Stimulated activated naive B cell treated with anti-CD40 and anti-IgM and Interleukin-4, amounts not matched to agents 10 μg/mL and 1 μg/mL and 100 μg/mL, for 72 hours (primary cell): ENCODE measurements at places on chromosomes 2 and 18.

- DNase-seq, result no peak
Observed at GRCh38 chr18:48007955-48008701, 77.7 kb upstream of the SMAD2 start.

GRCh38 chr2:47869859-47870595, 36.3 kb downstream of the FBXO11 start:
- no peak for DNase-seq

GRCh38 chr18:59923539-59924196, 23.9 kb downstream of the PMAIP1 start:
- peak; percentile 17 for DNase-seq

- no peak for DNase-seq
Observed at GRCh38 chr2:85245891-85246290, 81.9 kb downstream of the TGOLN2 start.

DNA sequence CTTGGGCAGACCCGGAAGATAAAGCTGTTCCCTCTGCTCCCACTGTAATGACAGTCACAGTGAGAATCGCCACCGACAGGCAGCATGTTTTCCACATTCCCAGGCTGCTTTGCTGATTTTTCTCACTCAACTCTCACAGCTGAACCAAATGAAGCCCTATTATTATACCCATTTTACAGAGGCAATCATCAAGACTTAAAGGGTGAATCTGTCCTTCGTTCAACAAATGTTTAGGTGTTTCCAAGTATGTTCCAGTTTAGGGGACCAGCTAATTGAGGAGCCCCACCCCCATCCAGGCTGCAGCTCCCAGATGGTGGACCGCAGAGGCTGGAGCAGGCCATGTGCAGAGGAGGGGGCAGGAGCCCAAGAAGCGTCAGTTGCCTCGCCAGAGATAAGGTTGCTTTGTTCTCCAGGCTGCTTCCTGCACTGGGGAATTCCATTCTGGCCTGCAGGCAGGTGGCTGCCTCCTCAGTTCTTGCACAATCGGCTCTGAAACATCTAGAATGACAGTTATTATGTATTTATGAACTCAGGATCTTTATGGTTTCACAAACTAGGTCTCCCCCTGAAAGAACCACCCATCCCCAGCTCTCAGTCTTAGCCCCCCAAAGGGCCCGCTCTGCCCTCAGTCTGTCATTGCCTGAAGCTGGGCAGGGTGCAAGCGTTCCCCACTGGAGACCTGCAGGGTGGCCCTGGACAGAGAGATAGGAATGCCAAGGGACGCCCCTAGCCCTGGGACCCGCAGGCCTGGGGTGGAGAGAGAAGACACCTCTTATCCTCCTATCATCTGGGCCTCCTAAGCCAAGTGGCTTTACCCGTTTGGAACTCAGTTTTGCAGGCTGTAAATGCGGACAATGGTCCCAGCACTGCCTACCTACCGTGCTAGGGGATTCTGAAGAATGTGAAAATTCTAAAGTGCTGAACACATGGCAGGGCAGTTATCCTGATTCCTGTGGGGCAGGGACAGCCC, 49.1 kb upstream of the MYCN start:
- DNase-seq, result no peak

GRCh38 chr18:73900106-73900835, 247.4 kb downstream of the FBXO15 start:
- DNase-seq, result no peak

- no peak for DNase-seq
Observed at GRCh38 chr2:86134709-86135108, 28.7 kb downstream of the PTCD3 start.

- peak; percentile 64 for DNase-seq
Observed at GRCh38 chr18:12308386-12309100, 502 bp downstream of the TUBB6 start.

- DNase-seq, result no peak
Observed at GRCh38 chr18:53937037-53937436, 287.4 kb downstream of the MBD2 start.

- DNase-seq, result no peak
Observed at GRCh38 chr2:187079901-187080300, 230.9 kb upstream of the ZSWIM2 start.

GRCh38 chr2:203018181-203018580, 3.5 kb downstream of the NBEAL1 start:
- no peak for DNase-seq

DNA sequence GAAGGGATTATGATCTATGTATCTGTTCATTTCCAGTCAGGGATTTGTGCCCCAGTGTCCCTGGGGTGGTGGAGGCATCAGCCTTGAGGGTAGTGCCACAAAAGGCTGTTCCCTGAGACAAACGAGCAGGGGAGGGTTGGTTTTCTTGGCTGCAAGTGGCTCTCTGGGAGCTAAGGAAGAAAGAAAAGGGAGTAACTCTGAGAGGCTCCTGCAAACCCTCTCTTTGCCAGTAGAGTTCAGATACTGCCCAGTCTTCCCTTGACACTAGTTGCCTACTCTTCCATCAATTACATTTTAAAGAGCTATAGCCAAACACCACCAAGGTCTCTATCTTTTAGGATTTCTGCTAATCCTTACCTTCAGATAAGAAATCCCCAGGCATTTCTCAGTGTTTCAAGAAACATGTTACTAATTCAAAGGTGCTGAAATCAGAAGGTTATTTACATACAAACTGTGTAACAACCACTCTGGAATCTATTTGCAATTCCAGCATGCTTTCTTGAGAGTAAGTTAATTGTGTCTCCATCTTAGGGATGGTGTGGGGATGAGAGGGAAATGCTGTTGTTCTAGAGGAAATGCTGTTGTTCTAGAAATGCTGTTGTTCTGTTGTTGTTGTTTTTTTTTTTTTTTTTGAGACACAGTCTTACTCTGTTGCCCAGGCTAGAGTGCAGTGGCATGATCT, 18.7 kb upstream of the KCTD1 start:
- DNase-seq, result no peak

DNA sequence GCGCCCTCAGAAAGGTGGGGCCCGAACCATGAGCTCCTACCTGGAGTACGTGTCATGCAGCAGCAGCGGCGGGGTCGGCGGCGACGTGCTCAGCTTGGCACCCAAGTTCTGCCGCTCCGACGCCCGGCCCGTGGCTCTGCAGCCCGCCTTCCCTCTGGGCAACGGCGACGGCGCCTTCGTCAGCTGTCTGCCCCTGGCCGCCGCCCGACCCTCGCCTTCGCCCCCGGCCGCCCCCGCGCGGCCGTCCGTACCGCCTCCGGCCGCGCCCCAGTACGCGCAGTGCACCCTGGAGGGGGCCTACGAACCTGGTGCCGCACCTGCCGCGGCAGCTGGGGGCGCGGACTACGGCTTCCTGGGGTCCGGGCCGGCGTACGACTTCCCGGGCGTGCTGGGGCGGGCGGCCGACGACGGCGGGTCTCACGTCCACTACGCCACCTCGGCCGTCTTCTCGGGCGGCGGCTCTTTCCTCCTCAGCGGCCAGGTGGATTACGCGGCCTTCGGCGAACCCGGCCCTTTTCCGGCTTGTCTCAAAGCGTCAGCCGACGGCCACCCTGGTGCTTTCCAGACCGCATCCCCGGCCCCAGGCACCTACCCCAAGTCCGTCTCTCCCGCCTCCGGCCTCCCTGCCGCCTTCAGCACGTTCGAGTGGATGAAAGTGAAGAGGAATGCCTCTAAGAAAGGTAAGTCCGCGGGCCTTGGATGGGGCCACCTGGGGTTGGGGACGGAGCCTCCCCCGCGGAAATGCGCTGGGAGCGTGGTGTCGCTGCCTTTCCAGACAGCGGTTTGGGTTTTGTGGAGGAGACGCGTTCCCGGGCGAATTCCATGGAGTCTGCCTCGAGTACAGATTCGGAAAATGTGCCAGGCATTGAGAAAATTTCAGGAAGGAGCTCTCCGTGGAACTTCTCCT, 559 bp downstream of the HOXD1 start:
- no peak for DNase-seq

- DNase-seq, result no peak
Observed at GRCh38 chr2:216372761-216373291, 543 bp upstream of the MARCHF4 start.

DNA sequence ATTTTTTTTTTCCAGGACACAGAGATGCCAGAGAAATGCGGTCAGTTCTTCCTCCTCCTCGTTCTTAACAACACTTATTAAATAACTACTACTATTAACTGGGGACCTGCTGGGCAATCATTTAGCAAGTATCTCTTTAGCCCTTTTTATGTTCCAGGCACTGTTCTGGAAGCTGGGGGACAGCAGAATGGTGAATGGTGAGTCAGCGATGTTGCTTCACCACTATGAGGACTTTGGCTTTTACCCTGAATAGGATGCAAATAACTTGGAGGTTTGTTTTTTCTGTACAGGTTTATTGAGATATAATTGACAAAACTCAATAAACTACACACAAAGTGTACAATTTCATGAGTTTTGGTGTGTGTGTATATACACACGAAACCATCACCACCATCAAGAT, 179.9 kb upstream of the MSH6 start:
- no peak for DNase-seq

GRCh38 chr18:78566065-78566464, 413.6 kb upstream of the SALL3 start:
- no peak for DNase-seq

- no peak for DNase-seq
Observed at GRCh38 chr2:161131074-161131680, 29.1 kb upstream of the TANK start.

DNA sequence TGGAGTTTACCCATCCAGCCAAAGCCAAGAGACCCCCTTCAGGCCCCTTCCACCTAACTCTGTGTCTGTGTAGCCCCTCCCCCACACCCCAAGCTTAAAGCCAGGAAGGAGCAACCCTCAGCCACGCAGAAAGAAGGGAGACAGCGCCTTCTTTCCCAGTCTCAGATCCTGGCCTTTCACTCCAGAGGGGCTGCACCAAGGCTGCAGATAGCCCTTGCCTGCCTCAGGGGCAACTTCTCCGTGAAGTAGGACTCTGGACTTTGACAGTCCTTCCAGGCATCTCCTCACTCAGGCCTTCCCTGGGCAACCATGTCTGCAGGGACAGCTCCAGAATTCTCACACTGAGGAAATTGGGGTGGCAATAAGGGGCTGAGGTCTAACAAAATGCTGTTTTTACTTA, 26.9 kb upstream of the EN1 start:
- DNase-seq, result no peak

GRCh38 chr2:31813016-31813415, 197.8 kb downstream of the MEMO1 start:
- no peak for DNase-seq

DNA sequence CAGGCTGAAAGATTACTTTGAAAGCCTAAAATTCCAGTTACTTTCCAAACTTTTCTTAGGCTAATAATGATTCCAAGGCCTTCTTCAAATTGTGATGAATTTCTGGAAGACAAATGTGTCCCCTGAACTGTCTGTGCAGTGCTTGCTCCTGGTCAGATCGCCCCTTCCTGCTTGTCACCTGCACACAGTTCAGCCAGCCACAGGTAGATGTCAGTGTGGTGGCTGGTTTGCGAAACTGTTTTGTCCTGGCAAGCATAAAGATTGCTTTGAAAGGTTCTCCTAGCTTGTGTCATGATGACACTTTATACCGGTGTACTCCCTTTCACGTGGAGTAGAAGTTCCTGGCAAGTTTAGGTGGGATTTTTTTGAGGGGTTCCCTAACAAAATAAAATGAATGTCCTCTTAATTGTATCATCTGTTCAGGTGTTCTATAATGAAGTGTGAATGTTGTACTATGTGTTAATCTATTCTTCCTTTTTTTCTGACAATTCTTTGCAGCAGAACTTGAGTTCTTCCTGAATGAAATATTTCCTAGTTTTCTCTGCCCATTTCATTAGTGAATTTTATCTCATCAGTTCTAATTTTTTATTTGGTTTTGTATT, 298.8 kb downstream of the ZNF407 start:
- no peak for DNase-seq

GRCh38 chr2:235637896-235638295, 144.1 kb downstream of the AGAP1 start:
- no peak for DNase-seq

- DNase-seq, result no peak
Observed at GRCh38 chr18:44143072-44143471, 537.6 kb upstream of the SETBP1 start.

- DNase-seq, result no peak
Observed at GRCh38 chr2:45768208-45768607, 116.7 kb downstream of the PRKCE start.

DNA sequence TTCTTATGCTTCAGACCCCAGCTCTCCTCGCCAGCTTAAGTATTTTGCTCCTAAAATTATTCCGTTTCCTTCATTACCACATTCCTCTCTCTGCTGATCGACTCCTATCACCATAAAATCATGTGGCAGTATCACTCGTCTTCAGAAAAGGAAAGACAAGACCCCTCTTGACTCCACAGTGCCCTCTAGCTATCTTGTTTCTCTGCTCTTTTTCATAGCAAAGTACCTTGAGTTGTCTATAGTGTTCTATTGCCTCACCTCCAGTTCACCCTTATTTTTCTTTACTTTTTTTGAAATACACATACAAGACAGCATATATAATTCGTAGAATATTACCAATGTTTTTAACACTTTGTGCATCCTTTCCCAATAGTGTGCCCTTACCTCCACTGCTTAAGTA, 273.2 kb upstream of the SIX3 start:
- no peak for DNase-seq

DNA sequence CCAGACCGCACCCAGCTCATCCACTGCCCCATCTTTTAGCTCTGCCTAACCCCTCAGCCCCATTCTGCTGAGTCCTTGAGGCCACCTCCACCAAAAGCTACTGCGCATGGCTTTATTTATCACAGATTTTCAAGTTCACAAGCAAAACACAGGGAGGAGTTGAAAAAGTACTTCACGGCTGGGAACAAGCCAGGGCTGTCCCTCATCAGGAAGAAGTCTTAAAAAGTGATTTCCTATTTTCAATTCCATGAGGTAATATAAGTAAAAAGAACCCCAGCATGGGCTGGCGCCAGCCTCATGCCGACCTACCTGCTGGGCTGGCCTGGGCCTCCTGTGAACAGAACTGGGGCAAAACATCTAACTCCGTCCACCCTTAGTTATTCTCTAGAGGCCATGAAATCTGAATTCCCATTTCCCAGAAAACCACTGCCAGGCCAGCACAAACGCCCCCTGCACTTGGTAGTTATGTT, 69.0 kb downstream of the POLR1A start:
- no peak for DNase-seq

GRCh38 chr18:22001912-22002487, 167.4 kb upstream of the GATA6 start:
- no peak for DNase-seq

- DNase-seq, result no peak
Observed at GRCh38 chr2:55364189-55365055, 55.2 kb downstream of the CCDC88A start.

DNA sequence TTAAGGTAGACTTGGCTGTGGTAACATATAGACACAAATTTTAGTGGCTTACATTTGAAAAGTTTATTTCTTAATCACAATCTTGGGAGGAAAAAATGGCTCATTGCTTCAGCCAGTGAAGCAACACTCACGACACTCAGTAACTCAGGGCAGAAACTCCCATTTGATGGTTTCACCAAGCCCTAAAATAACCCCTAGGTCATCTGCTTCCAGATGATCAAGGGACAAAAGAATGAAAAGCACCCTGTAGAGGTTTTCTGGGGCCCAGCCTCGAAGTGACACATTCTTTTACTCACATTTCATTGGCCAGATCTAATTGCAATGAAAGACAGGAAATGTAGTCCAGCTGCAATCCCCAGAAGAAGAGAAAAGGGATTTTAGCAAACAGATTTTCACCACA, 275.9 kb downstream of the TMX3 start:
- no peak for DNase-seq

GRCh38 chr2:171404261-171404660, 29.5 kb downstream of the METTL8 start:
- DNase-seq, result no peak
